Activated CD8-positive, alpha-beta memory T cell treated with anti-CD3 and anti-CD28 coated beads for 24 hours (primary cell): ENCODE measurements at places on chromosomes 12 and 14.

- no peak for DNase-seq
Observed at GRCh38 chr12:95054206-95054605, 19.2 kb downstream of the NR2C1 start.

DNA sequence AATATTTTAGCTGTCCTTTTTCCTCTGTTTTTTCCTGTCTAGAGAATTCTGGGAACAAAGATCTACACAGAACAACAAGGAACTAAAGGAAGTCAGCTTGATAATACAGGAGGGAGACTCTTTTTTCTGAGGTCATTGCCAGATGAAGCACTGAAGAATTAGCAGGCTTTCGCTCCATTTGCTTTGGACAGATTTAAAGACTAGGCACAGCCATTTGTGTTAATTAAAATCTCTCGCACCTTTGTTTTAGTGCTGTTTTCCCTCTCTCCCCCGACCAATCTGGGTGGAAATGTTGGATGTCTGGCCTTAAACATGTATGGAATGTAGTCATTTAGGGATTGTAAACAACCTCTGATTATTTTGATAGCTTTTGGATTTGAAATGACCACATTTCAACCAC lies 9.6 kb upstream of the GPHN start:
- no peak for DNase-seq

GRCh38 chr14:77478796-77479195 lies 19.8 kb downstream of the ISM2 start:
- DNase-seq: no peak

DNA sequence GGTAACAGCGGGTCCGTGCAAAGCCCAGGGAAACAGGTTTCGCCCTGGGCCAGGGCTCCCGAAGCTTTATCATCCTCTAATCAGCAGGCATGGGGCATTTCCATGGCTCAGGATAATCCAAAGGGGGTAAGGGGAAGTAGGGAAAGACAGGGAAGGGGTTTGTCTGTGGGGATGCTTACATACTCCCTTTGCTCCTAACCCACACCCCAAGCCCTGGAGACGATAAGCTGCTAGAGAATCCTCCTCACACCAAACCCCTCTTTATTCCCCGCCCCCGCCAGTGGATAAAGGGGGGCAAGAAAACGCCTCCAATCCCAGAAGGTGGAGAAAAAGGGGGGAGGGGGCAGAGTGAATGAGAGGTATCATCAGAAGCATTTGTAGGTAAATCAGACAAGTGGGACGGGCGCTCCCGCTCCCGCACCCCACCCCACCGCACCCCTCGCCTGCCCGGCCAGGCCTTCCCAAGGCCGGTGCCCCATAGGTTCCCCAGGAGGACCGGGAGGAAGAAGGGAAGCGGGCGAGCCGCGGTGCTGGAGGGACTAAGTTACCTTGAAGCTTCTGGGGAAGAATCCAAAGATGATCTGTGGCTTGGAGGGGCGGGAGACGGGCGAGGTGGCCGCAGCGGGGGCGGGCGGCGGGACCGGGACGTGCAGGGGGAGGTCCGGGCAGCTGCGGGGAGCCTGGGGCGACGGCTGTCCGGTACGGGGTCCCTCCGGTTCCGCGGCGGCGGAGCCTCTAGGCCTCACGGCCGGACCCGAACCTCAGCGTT lies 762 bp downstream of the PPP2R5E start:
- peak; percentile 60 for DNase-seq

DNA sequence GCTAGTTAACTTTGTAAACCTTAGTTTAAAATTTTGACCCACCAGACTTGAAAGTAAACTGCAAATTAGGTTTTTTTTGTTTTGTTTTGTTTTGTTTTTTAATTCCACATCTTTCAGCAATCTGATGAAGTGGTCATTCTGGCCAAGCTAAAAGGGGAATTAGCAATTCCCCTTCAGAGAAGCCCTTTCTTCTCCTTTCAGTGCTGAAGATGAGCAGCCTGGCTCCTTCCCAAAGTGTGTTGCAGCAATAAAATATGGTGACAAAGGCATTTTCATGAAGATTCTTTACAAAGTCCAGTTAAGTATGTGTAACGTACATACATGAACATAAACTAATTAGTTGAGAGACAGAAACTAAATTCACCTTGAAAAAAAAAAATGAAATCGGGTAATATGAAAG lies 380.1 kb downstream of the NOVA1 start:
- DNase-seq: no peak

DNA sequence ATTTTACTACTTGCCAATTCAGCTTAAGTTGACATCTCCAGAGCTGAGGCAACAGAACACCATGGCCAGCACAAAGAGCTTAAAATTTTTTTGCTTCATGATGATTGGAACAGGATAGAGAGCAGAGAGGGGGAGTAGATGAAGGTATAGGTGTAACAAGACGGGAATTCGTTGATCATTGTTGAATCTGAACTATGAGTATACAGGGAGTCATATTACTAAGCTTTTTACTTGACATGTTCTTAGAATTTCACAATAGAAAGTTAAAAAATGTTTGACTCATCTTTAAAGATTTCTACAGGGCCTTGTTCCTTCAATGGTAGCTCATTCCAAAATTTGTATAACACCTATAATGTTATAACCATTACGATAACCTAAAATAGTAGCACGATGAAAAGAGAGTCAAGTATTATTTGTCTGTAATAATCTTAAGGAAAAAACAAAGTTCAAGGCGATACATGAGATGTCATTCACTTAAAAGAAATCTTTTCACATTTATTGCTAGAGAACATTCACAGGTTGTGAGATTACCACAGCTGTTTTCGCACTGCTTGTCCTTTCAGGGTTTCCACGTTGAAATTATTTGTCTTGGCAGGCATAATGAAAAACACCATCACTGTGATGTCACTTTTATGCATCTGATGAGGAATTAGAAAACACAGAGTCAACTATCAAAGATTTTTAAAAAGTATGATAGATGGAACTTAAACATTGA lies 33.9 kb downstream of the SPX start:
- no peak for DNase-seq

DNA sequence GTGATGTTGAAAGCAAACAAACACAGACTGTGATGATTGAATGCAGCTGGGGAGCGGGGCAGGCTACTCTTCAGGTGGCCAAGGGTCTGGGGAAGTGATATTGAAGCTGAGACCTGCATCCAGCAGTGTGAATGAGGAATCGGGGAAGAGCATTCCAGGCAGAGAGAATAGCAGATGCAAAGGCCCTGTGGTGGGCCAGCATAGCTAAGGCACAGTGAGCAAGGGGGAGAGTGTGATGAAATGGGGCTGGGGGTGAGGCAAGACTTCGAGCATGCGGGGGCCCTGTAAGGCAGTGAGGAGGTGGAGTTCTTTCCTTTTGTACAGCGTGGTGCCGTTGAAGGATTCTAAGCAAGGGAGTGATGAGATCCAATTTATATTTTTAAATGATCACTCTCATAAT lies 77.4 kb downstream of the KCNK13 start:
- DNase-seq: no peak

DNA sequence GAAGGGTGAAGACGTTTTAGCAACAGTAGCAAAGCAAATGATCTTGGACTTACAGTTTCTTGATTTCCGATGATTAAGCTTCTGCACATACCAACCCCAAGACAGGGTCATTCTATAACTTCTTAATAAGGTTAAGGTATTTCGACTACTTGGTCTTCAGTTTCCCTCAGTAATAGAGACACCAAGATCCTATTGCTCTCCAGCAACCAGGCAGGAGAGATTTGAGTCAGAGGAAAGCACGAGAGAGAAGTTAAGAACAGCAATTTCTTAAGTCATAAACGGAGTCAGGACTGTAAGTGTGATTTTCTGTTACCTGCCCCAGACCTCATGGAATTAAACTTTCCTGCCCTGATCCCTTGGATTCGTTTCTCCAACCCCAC lies 215.6 kb downstream of the TTC8 start:
- no peak for DNase-seq

DNA sequence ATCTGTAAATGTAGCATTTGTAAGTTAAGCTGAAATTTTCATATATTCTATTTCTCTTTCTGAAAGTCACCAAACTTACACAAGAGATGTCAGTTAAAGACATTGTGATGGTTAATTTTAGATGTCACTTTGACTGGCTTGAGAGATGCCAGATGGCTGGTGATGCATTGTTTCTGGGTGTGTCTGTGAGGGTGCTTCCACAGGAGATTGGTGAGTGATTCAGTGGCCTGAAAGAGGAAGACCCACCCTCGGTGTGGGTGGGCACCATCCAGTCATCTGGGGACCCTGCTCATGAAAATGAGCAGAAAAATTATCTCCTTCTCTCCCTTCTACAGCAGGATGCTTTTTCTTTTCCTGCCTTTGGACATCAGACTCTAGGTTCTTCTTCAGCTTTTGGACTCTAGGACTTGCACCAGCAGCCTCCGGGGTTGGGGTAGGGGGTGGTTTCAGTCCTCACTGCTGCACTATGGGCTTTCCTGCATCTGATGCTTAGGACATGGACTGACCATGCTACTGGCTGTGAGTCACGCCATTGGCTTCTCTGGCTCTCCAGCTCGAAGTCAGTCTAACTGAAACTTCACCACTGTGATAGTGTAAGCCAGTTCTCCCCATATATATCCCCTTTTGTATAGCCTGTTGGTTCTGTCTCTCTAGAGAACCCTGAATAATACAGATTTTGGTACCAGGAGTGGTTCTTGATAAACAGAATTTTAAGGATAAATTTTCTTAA lies 20.9 kb downstream of the PDE6H start:
- DNase-seq: no peak

DNA sequence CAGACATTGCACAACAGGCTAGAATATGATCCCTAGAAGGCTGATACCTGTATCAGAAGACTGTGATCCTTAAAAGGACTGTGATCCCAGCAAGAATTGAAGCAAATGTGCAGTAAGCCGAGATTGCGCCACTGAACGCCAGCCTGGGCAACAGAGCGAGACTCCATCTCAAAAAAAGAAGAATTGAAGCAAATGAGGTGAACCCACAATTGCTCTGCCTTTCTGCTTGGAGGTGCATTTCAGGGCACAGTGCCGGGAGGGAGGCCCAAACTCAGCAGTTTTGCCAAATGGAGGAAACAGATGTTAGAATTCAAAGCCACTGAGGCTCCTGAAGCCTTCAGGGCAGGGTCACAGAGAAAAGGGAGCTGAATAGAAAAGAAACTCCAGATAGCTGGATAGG lies 61.1 kb upstream of the COCH start:
- DNase-seq: no peak

DNA sequence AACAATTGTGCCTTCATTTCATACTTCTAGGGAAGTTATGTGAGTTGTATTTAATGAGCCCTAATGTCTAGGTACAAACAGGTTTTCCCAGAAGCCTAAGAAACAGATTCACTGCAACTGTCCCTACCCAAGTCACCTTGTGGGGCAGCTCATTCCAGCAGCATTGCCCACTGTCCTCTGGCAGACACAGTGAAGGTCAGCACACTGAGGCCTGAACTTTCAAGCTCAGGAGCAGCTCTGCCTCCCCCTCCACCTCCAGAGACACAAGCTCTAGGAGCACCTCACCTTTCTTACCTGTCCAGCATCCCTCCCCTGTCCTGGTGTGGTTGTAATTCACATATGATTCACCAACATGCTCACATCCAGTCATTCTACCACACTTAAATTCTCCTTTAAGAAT lies 15.7 kb downstream of the UBE3B start:
- no peak for DNase-seq

- no peak for DNase-seq
Observed at GRCh38 chr14:76726551-76726970, 34.7 kb upstream of the VASH1 start.

GRCh38 chr12:4250691-4251090 lies 22.9 kb upstream of the CCND2 start:
- DNase-seq: peak; percentile 67

- no peak for DNase-seq
Observed at GRCh38 chr14:22438742-22439141, 150.3 kb downstream of the DAD1 start.

DNA sequence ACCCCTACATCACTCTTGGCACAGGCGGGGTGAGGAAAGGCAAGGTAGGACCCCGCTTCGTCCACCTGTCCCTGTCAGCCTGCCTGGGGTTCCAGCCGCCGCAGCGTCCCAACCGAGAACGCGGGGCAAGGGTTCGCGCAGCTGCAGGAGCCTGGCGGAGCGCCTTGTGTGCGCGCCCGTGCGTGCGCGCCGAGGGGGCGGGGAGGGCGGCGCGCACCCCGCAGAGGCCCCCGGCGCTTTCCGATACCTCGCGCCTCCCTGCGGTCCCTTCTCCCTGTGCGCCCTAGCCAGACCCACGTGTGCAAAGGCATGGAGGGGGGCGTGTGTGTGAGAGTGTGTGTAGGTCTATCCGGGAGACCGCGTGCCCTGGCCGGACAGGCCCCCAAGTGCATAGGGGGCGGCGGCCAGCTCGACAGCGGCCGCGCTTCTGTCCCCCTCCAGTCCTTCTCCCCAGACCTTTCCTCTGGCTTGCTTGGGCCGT lies 122.4 kb downstream of the TSPAN9 start:
- DNase-seq: no peak

GRCh38 chr12:106445959-106446358 lies 88.4 kb downstream of the POLR3B start:
- DNase-seq: no peak

DNA sequence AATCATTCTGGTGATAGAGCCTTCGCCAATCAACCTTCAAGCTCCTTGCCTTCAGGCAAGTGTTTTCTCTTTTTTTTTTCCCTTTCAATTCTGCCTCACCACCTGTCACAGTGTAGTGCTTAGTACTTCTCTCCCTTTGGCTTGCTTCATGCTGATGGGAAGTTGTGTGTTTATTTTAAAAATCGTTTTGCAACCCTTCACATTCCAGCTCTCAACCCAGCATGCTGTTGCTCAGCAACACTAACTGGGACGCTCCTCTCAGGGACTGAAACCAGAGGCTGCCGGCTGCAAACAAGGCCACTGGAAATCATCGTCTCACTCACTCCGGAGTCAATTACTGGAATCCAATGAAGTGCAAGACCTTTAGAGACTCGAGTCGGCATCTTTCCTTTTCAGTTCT lies 342.7 kb downstream of the PRKD1 start:
- DNase-seq: no peak
